ENCODE measurements at places on chromosomes 11 and 22. TPM values are rescaled to one million over a fixed set of nuclear protein-coding genes. Genes with fewer than 3 reads are reported as not detected.

GRCh38 chr11:82775736-82776346, 42.2 kb upstream of the FAM181B start:
- no peak for DNase-seq

DNA sequence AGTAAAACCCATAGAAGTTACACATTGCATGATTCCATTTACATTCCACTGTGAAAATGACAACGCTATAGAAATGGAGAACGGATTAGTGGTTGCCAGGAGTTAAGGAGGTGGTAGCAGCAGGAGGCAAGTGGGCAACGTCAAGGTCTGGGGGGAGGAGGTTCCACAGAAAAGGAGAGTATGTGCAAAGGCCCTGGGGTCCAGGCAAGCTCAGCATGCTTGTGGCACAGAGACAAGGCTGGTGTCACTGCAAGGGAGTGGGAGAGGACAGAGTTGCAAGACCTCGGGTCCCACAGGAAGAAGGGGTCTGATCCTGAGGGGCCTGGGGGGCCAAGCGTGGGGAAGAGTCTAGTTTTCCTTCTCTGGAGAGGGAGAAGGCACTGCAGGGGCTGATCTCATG, 240.8 kb downstream of the MN1 start:
- DNase-seq: no peak

- DNase-seq: peak; percentile 3
Measured at GRCh38 chr22:49201046-49201970, 626.4 kb downstream of the BRD1 start.

GRCh38 chr11:20221566-20221965, 61.3 kb upstream of the DBX1 start:
- DNase-seq: no peak

- peak; percentile 44 for DNase-seq
Measured at GRCh38 chr11:124586238-124586860, 16.6 kb downstream of the OR8A1 start.

GRCh38 chr22:49749227-49749626, 78.4 kb downstream of the BRD1 start:
- no peak for DNase-seq

The OR56A1 gene
- total RNA-seq: not detected

- DNase-seq: no peak
Measured at GRCh38 chr22:38467438-38467903, 425 bp upstream of the KDELR3 start.

GRCh38 chr11:25441421-25441820, 890.5 kb upstream of the ANO3 start:
- no peak for DNase-seq

All from activated naive CD8-positive, alpha-beta T cell treated with anti-CD3 and anti-CD28 coated beads, Interleukin-2, amount 10 ng/mL, durations not matched to agents 7 days and 5 days (primary cell).